ENCODE measurements at places on chromosomes 3 and 15.

GRCh38 chr15:68537506-68537905 is 41.3 kb upstream of the CORO2B start:
- no peak for DNase-seq

DNA sequence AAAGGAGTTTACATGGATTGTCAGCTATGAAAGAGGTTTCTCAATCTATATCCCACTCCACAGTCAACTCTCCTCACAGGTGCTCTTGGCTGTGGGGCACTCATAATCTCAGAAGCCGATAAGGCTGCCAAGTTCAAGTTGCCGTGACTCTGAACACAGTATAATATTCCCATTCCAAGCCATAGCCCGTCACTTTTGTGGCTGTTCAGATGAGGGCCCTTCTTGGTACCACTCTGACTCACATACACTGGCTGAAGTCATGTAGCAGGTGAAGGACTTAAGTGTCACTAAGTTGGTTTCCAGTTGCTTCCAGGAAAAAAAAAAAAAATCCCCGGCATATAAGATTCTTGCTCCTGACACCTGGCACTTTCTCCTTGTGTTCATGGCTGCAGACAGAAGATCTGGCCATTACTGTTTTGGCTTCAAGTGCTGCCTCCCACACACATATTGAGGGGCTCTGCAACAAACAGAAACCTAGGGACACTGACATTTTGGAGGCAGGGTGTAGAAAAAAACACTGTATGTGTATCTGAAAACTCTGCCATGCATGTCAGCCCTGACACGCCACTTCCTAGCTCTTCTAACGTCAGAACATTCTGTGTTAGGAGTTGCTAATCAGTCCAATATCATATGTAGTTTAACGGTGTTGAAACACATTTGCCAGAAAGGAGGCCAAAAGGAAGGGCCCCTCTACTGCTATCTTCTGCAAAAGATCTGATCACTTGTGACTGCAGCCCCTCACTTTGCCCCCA is 170.2 kb upstream of the ICE2 start:
- no peak for DNase-seq

DNA sequence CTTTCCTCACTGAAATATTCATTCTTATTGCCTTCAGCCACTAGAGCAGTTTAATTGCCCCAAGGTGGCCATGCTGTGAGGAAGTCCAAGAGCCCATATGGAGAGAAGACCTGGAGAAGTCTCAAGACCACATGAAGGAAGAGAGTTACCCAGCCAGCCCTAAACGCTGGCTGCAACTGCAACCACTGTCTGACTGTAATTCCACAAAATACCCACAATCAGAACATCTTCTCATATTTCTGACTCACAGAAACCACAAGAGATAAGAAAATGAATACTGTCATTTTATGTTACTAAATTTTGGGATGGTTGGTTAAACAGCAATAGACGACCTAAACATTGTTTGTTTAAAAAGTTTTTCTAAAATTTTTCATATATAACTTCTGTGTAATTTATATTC is 14.7 kb upstream of the SST start:
- DNase-seq = no peak

GRCh38 chr15:53976844-53977392 is 1.3 kb upstream of the UNC13C start:
- DNase-seq = no peak

- DNase-seq = peak; percentile 76
These were observed 59.9 kb downstream of the ZNF621 start for GRCh38 chr3:40584625-40585189.

DNA sequence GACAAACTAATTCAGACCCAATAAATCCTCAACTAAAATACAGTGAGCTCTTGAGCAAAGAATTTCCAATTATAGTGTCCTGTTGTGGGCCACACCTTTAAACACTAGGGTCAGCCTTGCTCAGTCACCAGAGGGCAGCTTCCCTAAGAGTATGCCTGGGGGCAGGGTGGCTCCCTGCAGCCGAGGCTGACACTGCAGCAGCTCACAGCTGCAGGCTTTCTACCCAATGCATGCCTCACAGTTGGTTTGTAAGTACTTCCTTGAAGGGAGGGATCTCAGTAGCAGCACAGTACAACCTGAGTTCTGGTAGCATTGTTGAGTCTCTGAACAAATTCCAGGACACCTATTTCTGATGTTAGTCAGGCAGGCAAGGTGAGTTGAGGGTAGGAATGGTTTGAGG is 335.6 kb downstream of the TUSC7 start:
- no peak for DNase-seq

DNA sequence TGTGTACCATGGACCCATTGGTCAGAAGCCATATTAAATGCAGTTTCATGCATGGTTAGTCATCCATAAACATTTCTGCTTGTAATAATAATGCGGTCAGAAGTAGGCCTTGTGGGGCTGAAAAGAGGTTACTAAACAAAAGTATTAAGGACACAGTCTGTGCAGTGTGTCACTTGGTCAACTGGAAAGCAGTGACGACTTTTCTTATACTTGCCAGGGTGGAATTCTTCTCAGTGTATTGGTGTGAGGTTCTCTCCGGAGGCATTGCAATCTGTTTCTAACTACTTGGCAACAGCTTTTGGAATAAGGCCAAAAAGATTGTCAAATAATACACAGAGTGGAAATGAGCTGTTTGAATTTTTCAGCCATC is 46.8 kb downstream of the CHL1 start:
- peak; percentile 9 for DNase-seq

DNA sequence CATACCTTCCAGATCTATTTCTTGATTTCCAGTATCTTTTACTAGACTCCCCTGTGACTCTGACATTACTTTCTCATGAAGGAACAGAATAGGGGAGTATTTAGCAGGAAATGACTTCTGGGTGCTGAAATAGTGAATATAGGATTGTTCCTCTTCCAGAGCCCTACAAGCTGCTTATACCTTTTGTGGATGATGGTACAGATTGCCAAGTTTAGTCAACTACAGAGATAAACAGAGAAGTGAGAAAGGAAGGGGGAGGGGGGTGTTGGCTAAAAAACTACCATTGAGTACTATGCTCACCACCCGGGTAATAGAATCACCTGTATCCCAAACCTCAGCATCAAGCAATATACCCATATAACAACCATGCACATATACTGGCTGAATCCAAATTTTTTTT is 298.3 kb upstream of the GPR149 start:
- DNase-seq = no peak

DNA sequence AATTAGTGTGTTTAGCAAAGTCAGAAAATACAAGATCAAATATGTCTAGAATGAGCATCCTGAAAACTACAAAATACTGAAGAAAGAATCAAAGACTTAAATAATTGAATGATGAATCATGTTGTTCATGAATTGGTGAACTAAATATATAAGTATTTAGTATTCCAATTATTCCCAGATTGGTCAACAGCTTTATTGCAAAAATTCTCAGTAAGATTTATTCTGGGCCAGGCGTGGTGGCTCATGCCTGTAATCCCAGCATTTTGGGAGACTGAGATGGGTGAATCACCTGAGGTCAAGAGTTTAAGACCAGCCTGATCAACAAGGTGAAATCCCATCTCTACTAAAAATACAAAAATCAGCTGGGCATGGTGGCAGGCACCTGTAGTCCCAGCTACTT is 250.0 kb upstream of the NECTIN3 start:
- DNase-seq = no peak

GRCh38 chr3:1400571-1400970 is 307.7 kb downstream of the CNTN6 start:
- no peak for DNase-seq

DNA sequence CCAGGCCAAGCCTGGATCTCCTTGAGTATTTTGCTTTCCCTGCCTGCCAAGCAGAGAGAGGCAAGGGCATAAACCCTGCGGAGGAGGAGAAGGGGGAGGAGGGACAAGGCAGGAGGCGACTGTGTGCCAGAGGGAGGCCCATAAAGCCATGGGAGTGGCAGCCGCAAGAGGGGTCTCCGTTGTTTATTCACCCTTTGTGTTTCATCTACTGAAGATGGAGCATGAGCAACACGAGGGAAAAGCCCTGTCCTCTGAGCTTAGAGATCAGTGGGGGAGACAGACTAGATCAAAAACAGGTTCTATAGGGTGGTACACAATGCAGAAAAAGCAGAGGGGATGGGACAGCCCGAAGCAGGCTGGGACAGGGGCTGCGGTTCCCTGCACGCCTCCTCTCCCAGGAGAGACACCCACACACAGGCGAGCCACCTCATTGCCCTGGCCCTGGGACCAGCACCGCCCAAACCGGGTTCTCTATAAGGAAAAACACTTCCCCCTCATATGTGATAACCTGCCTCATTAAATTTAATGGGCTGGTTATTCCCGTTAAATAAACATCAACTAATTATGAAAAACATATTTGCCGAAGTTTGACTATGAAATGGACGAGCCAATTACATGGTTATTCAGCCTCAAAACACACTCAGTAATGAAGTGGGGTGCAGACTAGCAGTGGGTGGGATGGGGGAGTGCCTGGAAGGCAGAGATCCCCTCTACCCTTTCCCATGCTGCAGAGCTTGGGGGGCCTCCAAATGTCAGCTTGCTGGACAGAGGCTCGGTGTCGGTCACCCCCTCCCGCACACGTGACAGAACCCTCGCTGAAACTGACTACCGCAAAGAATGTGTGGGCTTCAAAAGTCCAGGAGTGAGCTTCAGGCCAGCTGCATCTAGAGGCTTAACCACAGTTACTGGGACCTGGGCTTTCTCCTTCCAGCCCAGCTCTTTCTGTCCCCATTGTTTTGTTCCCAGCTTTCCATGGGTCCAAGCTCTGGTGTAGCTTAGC is 14.2 kb upstream of the PLXNA1 start:
- DNase-seq = no peak

DNA sequence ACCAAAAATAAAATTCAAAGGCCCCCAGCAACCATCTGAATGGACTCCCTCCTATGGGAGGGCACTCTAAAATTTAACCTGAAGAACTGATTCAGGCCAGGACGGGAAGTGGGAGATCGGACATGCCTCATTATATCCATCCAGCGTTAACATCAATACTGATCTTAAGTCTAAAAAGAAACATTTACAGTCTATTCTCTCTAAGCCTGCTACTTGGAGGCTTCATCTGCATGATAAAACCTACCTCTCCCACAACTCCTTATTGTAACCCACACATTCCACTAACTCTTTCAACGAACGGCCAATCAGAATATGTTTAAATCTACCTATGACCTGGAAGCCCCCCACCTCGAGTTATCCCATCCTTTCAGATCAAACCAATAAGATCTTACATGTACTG is 68.4 kb downstream of the HERC1 start:
- DNase-seq = no peak

DNA sequence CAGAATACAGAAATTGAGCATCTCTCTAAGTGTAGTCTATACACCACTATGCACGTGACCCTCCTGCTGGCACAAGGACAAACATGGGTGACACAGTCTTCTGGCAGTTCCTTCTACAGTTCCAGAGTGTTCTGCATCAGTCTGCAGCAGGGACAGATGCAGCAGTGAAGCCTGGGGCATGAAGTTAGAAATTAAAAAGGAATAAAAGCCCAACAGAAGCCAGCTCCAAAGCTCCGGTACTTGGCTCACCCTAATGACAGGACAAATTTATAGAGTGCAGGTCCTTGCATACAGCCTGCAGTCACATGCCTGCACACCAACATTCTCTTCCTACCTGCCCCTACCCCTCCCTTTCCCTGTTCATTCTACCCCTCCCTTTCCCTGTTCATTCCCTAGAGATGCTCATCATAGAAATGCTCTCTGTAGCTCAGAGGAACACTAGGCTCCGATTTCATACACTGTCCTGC is 15.0 kb downstream of the UACA start:
- DNase-seq = no peak

- no peak for DNase-seq
These were observed 591.5 kb upstream of the CFAP20DC start for GRCh38 chr3:59641169-59641899.

DNA sequence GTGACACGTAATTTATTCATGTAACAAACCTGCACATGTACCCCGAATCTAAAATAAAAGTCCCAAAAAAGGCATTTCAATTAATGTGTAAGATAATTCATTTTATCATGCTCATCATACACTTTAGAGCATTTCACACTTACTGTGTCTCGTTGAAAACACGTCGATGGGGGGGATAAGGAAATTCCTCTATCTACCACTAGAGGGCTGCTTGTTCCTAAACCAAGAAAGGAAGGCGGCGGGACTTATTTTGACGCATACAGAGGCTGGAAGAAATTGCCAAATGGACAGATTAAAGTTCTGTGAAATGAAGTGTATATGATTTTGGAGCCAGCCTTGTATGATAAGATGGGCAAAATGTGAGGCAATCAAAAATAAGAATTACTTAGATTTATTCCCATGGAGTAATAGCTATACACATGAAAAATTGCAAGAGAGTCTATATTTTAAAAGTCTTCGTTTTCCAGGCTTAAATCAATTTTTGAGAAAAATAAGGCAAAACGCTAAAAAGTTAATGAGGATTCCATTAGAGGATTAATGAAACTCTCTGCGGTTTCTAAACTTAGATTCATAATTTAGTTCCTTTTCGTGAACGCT is 346.8 kb downstream of the CNTN3 start:
- peak; percentile 28 for DNase-seq

DNA sequence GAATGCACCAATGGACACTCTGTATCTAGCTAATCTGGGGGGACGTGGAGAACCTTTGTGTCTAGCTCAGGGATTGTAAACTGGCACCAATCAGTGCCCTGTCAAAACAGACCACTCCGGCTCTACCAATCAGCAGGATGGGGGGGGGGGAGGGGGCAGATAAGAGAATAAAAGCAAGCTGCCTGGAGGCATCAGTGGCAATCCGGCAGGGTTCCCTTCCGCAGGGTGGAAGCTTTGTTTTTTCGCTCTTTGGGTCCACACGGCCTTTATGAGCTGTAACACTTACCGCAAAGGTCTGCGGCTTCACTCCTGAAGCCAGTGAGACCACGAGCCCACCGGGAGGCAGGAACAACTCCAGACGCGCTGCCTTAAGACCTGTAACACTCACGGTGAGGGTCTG is 827.1 kb downstream of the PLOD2 start:
- no peak for DNase-seq

GRCh38 chr3:129727707-129728106 is 121.2 kb upstream of the PLXND1 start:
- DNase-seq = no peak

DNA sequence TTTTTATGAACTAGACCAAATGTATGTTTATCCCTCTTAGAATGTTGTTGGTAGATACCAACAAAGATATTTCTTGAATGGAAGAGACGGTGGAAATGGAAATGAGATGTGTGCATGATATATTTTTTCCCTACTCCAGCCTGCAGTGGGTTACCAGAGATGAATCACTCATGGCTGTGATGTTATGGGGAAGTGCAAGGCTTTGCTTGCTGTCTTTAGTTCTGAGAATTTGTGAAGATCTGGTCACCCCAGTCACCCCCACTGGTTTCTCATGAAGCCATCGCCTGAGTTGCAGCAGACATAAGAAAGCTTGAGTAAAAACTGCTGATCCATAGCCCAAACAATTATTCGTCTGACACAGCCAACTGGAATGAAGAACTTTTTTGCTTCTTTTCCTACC is 78.1 kb upstream of the EOMES start:
- DNase-seq = no peak

Measured in forelimb muscle (tissue), 1 donor.